T-helper 2 cell treated with Interferon-gamma antibody and Interleukin-4, amounts not matched to agents 5 μg/mL and 100 μg/mL, for 36 hours (primary cell): ENCODE measurements at places on chromosomes 6 and 20.

DNA sequence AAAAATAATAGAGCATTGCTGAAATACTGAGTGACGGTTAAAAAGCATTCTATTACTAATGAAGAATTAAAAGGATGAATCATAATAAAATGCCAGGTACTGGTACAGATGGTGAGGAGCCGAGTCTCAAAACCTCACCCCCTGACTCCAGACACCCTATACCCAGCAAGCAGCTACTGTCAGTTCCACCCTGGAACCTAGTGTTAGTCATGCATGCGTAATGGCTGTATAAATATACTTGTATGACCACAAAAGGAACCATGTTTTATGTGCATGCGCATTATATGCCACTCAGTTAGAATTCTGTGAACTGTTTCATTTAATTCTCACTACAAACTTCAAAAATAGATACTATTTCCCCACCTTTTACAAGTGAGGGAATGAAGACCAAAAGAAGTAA is 568.7 kb upstream of the RNF217 start:
- H3K4me3 ChIP-seq, result no peak overlapping the region
- H3K27me3 ChIP-seq, result no peaks in the 10 kb centered on the region
- H3K36me3 ChIP-seq, result no peaks in the 10 kb centered on the region
- DNase-seq, result no peak

- no peaks in the 10 kb centered on the region for H3K36me3 ChIP-seq
- H3K27ac ChIP-seq, result no peak overlapping the region
- no peaks in the 10 kb centered on the region for H3K27me3 ChIP-seq
- peaks cover 27% of the 10 kb centered on the region for H3K4me1 ChIP-seq
- DNase-seq, result no peak
Observed at GRCh38 chr6:34358389-34358905, 34.0 kb downstream of the NUDT3 start.

DNA sequence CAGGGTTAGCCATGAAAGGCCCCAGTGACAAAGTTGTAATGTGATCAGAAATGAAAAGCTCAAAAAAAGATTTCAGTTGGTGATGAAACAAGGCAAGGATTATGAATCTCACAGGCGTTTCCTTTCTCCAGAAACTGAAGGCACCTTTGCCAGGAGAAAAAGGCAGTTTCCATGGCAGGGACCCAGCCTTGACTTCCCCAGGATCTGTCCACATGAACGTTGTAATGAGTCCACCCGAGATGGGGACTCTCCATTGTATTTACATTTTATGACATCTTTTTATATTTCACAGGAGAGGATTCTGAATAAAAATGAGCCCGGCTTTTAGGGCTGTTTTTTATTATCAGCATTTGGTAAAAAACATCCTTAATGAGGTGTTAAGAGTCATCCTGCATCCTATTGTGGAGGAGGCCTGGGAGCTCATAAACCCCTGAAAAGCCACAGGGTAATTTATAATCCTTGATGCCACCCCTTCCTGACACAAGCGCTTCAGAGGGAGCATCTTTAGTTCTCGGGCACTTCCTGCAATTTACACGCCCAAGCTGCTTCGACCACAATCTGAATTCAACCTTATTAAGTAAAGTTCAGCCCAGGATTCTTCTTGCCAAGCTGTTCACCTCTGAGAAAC is 74.1 kb upstream of the SALL4 start:
- H3K27ac ChIP-seq, result no peak overlapping the region
- H3K36me3 ChIP-seq, result no peaks in the 10 kb centered on the region
- H3K4me1 ChIP-seq, result no peaks in the 10 kb centered on the region

- no peak overlapping the region for H3K27ac ChIP-seq
- peaks cover 9% of the 10 kb centered on the region for H3K36me3 ChIP-seq
- H3K4me1 ChIP-seq, result peaks cover 4% of the 10 kb centered on the region
- H3K4me3 ChIP-seq, result no peak overlapping the region
Observed at GRCh38 chr20:46349035-46349741, 40.9 kb upstream of the CDH22 start.

- no peak for DNase-seq
- H3K27ac ChIP-seq, result no peak overlapping the region
- H3K36me3 ChIP-seq, result no peaks in the 10 kb centered on the region
Observed at GRCh38 chr6:22906091-22906549, 336.8 kb downstream of the HDGFL1 start.

- DNase-seq, result no peak
- no peaks in the 10 kb centered on the region for H3K27me3 ChIP-seq
- peaks cover 46% of the 10 kb centered on the region for H3K4me1 ChIP-seq
- peak overlapping the region; percentile 74 for H3K27ac ChIP-seq
- peaks cover 30% of the 10 kb centered on the region for H3K36me3 ChIP-seq
Observed at GRCh38 chr6:35600659-35601125, 88.0 kb upstream of the TULP1 start.

DNA sequence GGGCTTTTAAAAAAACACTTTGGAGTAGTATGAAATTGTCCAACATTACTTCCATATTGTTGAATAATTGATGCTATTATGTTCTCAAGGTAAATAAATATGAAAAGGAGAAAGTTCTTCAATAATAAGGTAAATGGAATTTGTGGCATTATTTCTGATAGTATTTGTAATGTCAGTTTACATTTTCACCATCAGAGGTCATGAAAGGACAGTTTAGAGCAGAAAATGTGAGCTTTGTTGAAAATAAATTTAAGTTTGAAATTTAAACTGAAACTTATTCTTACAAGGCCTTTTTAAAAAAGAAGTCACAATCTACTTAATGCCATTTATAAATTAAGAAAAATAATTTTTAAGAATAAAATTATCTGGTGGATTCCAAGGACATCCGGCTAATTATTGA is 15.8 kb upstream of the CEP162 start:
- H3K4me1 ChIP-seq, result no peaks in the 10 kb centered on the region
- no peak overlapping the region for H3K4me3 ChIP-seq
- H3K27ac ChIP-seq, result no peak overlapping the region

- H3K4me1 ChIP-seq, result no peaks in the 10 kb centered on the region
- H3K36me3 ChIP-seq, result no peaks in the 10 kb centered on the region
- no peak overlapping the region for H3K27ac ChIP-seq
Observed at GRCh38 chr20:44396369-44397130, 41.1 kb downstream of the HNF4A start.
